Fibroblast of the aortic adventitia (primary cell): ENCODE measurements at places on chromosomes 13 and 19. TPM values are rescaled to one million over a fixed set of nuclear protein-coding genes. Genes with fewer than 3 reads are reported as not detected.
A peak's percentile ranks its signal among the peaks of the same experiment; 100 is the strongest.

- peak; percentile 66 for DNase-seq
These were observed 62.0 kb downstream of the XPO4 start for GRCh38 chr13:20840568-20840967.

GRCh38 chr19:12293777-12294248 lies 870 bp downstream of the ZNF44 start:
- DNase-seq = peak; percentile 58

- no peak for DNase-seq
These were observed 4.6 kb upstream of the GRAMD1A start for GRCh38 chr19:34995551-34995950.

DNA sequence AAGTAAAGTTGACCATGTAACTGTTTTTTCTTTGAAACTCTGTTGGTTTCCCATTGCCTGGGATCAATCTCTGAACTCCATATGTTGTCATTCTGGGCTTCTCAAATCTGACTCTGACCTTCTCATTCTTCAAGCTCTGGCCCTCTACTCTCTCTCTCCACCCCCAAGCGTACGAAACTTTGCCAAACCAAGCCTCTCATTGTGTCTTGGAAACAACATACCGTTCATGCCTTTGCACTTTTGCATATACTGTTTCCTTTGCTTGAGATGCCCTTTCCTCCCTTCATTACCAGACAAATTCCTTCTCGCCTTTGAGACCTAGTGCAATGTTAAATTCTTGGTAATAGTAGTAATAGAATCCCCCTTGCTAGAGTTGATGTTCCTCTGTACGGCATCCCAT lies 113.7 kb downstream of the OLFM4 start:
- no peak for DNase-seq

DNA sequence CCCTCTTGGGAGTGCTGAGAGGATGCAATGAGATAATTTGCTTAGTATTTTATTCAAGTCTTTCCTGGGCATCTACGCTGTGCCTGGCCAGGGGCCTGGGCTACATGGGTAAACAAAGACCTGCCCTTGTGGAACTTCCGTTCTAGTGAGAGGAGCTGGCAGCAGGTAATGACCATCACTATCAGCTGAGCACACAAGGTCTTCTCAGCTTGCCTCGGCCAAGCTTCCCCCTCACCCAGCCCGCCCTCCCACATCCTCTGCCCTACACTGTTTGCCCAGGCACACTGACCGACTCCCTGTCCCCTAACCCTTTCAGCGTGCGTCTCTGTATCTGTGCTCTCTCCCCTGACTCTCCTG lies 8.6 kb upstream of the FKRP start:
- DNase-seq = no peak

- peak; percentile 72 for DNase-seq
These were observed 1.7 kb upstream of the ANKRD10 start for GRCh38 chr13:110916301-110917142.

DNA sequence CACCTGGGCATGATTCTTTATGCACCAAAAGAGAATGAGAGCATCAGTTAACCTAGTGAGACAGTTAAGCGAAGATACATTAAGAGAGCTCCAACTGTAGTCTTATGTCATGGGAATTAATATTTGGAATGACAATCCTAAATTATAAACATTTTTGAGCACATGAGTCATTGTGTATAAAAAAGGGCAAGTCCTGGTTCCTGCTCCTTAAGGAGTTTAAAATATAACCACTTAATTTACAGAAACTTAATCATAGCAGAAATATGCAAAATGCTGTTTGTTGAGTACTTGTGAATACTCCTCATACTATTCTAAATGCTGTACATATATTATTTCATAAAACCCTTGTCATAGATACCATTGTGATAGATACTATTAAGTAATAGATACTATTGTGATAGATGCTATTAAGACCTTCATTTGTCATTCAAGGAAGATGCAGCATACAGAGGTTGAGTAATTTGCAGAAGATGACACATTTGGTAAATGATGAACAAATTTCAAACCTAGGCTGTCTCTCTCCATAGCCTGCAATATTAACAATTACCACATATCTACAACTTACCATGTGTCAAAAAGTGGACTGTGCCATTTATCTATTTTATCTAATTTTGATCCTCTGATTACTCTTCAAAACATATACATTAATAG lies 301.0 kb downstream of the TBC1D4 start:
- peak; percentile 28 for DNase-seq

- peak; percentile 79 for DNase-seq
These were observed at the start of gene ZNF813 for GRCh38 chr19:53467485-53468262. Gene ZNF813, plus strand, starts transcription at chr19:53467733. Its CDS starts 16,090 bp downstream, at chr19:53483823.

GRCh38 chr13:24215732-24216131 lies 55.2 kb downstream of the SPATA13 start:
- peak; percentile 68 for DNase-seq

Gene ZNF492
- 0.45 TPM in 1 of 2 replicates, not detected in the other for total RNA-seq

Gene FOXO1
- total RNA-seq = 3.2 and 10.5 TPM in 2 replicates

Gene F2RL3
- not detected in 2 replicates for total RNA-seq

Gene THSD8
- total RNA-seq = not detected in 2 replicates
